ENCODE measurements at places on chromosomes 12 and 14.
A peak's percentile ranks its signal among the peaks of the same experiment; 100 is the strongest.

DNA sequence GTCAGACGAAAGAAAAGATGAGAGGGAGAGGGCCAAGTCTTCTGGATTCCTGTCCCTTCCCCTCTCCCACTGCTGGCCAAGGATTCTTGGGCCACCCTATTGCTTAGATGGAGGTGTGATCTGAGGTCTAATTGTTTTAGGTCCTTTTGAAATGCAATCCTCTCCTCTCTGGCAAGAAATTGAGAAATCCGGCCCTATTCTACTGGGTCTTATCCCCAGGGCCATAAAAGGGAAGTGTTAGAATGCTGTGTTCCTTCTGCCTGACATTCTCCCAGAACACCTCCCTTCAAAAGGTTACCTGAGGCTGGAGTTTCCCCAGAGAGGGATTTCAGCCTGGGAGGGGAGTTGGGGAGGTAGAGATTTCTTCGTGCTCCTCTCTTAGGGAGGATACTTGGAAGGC is 4.4 kb downstream of the WNT5B start:
- no peak for DNase-seq

DNA sequence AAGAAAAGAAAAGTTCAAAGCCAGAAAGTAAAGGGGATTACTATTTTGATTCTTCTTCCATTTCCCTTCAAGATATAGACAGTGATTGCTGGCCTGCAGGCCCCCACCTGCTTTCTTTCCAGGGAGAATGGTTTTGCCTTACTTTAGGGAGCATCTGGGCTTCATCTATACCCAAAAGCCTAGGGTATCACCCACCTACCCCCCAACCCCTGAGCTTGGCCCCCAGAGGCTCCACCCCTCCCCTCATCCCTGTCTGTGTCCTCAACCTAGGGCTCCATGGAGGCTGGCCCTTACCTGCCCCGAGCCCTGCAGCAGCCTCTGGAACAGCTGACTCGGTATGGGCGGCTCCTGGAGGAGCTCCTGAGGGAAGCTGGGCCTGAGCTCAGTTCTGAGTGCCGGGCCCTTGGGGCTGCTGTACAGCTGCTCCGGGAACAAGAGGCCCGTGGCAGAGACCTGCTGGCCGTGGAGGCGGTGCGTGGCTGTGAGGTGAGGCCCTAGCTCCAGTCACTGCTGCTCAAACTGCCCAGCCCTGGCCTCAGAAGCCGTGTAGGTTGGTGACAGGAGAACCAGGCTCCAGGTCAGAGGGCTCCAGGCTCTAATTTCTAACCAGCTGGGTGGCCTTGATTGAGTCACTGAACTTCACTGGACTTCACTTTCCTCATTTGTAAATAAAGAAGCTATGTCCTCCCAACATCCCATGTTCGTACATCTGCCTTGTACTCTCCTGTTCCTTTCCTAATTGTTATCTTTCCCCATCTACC is 13.6 kb downstream of the ARHGEF40 start:
- DNase-seq: no peak

GRCh38 chr14:72686101-72686500 is 207.8 kb downstream of the DPF3 start:
- DNase-seq: no peak

DNA sequence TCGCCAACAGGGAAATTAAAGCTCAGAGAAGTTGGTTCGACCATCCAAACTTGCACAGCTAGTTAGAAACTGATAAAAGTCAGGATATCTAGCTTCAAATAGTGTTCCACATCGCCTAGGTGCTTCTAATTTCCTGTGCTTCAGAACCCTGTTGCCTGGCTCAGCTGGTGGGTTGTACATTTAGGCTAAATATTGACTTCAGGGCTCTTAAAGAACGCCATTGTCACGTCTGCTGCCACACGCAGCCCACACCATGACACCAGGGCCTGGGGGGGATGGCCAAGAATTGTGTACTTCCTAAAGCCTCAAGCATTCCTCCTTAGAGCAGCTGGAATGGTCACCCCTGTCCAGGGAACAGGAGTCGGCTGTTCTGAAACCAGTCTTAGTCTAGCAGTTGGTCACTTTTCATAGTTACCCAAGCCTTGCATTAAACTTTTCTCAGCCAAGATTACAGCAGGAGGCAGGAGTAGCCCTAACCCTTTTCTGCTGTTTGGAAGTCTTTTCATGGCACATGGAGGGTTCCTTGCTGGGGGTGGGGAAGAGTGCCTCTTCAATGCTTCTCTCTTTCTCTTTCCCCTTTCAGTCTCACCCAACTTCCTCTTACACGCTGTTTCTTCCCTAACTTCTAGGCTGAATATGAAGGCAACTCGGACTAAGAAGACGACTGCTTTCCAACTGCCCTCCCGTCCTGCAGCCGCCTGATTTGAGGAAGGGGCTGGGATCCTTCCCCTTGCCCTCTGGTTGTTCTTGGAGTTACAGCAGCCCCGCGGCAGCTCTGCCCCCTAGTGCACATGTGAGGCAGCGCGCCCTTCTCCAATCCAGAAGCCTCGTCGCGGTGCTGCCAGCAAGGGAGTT is 17.1 kb downstream of the FOS start:
- peak; percentile 74 for DNase-seq

DNA sequence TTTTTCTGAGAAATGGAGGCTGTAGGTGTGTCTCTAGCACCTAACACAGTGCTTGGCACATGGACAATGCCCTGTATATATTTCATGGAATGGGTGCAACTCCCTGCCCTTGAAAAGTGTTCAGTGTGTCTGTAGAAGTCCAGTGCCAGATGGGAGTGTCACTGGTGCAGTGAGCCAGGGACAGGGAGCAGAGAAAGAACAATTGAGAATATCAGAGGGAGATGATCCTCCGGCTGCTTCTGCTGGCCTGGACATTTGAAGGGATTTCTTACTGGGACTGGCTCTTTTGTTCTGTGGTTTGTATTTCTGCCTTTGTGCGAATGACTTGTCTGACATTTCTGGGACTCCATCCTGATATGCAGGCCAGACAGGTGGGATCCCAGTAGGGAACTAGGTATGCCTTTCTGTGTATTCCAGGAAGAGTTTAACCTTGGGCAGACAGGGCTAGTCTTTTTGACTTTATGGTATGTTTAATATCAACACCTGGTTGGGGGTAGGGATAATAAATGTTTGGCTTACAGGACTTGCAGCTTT is 328.0 kb downstream of the NRXN3 start:
- DNase-seq: no peak

DNA sequence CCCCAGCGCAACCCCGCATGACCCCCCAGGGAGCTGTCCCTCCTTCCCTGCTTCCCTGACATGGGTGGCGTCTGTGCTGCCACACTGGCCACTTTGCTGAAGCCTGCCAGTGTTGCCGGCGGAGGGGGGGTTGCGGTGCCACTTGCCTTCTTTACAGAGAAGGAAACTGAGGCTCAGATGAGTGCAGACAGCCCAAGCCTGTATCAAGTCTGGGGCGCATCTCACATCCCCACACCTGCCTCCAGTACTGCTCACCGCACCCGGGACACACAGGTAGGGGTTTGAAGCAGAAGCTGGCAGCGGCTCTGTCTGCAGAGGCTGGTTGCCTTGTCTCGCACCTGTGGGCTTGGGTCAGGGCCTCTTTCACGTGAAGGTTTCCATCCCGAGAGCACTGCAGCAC is 104.7 kb upstream of the RTL1 start:
- no peak for DNase-seq

- peak; percentile 9 for DNase-seq
Observed at GRCh38 chr12:11621797-11622423, 27.6 kb upstream of the ETV6 start.

DNA sequence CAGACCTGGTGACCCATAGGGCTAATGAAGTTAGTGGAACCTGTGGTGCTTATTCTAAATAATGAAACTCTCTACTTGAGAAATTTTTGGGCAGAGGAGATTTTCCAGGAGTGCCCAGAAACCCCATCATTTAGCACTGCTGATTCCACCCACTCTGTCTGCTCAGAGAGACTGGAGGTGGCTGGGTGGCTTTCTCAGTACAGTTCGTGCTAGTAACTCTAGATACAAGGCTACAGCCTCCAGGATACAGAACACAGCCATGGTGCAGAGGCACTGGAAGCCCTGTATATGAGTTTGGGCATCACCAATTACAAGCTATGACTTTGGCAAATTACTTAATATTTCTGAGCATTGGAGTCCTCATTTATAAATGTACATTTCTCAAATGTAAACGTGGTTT is 32.4 kb downstream of the CCDC177 start:
- no peak for DNase-seq

- DNase-seq: no peak
Observed at GRCh38 chr14:24734917-24735500, 101.0 kb upstream of the GZMB start.

GRCh38 chr12:59041241-59042121 is 121.2 kb upstream of the LRIG3 start:
- no peak for DNase-seq

GRCh38 chr12:22625762-22626294 is 857 bp downstream of the ETNK1 start:
- peak; percentile 4 for DNase-seq

- no peak for DNase-seq
Observed at GRCh38 chr14:37622231-37622923, 26.9 kb downstream of the TTC6 start.

- DNase-seq: no peak
Observed at GRCh38 chr14:34538871-34539406, 562 bp downstream of the EAPP start.

DNA sequence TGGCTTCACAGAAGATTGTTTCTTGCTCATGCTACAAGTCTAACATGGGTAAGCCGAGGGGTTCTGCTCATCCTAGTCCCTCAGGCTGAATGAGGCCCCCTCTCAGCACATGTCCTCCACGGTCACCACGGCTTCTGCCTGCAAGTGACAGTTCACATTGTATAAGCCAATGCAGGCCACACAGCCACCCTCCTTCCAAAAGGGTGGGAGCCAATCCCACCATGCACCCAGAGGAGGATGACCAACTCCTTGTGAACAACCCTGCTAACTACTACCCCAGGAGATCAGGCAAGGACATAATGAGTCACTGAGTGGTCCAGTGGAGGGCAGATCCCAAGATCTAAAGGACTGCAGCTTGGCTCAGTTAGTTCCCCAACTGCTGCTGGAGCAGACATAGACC is 6.1 kb downstream of the SPRING1 start:
- no peak for DNase-seq

DNA sequence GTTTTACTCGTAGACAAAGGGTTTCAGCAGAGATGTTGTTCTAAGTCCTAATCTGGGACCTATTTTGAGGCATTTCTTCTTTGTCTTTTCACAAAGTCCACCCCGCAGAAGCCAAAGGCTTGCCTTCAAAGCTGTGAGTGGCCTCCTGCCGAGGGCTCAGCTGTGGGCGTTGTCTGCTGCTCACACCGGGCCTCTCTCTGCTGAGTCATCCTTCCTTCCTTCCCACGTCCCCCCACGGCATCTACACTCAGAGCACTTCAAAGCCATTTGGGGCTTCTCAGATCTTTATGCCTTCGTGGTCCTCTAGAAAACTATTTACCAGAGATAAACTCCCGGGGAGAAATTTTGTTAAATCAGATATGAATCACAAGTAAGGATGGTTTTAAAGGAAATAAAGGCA is 115.9 kb upstream of the TMPO start:
- DNase-seq: peak; percentile 59

DNA sequence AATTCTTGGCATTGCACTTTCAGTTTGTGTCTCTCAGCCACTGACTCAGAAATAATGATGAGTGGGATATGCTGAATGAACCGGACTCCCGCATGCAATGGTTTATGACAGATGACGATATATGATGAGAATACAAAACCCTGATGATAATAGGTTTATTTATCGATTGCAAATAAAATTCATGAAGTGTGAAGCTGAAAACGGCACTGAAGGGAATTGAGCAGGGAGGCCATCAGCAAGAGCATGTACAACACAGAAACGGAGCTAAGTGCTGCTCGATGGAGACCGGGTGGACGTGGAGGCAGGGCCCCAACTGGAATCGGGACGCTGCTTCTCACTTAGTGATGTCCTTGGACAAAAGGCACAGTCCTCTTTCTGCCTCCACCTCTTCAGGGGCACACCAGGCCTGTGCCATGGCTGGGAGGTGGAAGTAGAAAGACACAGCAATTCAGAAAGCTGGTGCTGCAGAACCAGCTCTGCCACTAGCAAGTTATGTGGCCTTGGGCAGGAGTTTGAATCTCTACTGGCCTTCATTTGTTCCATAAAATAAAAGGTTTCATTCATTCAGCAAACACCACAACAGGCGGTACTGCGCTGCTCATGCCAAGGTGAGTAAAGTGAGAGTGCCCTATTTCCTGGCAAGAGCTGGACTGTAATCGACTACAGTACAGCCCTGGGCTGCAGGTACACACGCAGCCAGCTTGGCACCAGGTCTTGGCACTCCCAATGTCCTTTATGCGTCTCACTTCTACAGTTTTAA is 117.0 kb downstream of the EGLN3 start:
- no peak for DNase-seq

DNA sequence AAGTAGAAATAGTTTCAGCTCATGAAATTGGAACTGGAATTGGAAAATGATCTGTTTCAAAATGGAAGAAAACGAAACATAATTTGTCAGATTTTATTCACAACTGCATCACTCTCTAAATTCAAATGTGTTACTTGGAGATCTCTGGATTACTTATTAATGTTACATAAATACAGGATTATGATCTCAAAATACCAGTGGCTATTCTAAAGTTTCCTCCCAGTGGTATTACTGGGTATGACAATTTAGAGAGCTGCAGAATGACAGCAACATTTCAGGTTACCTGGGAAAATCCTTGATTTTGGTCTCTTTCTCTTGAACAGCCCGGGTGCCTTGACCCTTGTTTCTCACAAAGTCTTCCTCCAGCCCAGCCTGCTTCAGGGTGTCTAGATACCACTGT is 14.2 kb downstream of the FAM161B start:
- DNase-seq: no peak

GRCh38 chr12:68180792-68181744 is 21.5 kb upstream of the IFNG start:
- no peak for DNase-seq

- DNase-seq: no peak
Observed at GRCh38 chr14:90624732-90625400, 191.4 kb downstream of the TTC7B start.

- no peak for DNase-seq
Observed at GRCh38 chr12:127966331-127966730, 300.6 kb upstream of the TMEM132C start.

- no peak for DNase-seq
Observed at GRCh38 chr14:27386391-27386790, 788.6 kb upstream of the NOVA1 start.

DNA sequence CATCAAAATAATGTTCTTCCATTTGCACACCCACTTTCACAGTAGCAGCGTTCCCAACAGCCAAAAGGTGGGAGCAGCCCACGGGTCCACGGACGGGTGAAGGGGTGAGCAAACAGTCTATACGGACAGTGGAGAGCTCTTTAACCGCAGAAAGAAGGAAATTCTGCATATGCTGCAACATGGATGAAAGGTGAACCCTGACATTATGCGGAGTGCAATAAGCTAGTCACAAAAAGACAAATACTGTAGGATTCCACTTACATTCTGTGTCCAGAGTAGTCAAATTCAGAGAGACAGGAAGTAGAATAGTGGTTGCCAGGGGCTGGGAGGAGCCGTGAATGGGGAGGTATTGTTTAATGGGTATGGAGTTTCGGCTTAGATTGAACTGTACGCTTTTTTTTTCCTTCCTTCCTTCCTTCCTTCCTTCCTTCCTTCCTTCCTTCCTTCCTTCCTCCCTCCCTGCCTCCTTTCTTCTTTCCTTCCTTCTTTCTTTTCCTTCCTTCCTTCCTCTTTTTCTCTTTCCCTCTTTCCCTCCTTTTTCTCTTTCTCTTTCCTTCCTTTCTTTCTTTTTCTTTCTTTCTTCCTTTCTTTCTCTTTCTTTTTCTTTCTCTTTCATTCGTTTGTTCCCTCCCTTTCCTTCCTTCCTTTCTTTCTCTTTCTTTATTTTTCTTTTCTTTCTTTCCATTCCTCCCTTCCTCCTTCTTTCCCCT is 15.8 kb upstream of the ANKRD9 start:
- DNase-seq: no peak

GRCh38 chr12:67832155-67832554 is 157.1 kb upstream of the IFNG-AS1 start:
- no peak for DNase-seq

Measured in activated CD4-positive, alpha-beta T cell treated with anti-CD3 and anti-CD28 coated beads, Interleukin-2, amount 50 U/mL, for 4 hours (primary cell).